CD4-positive, alpha-beta memory T cell (primary cell): ENCODE measurements at places on chromosomes 4 and X. TPM values are rescaled to one million over a fixed set of nuclear protein-coding genes. Genes with fewer than 3 reads are reported as not detected.
A peak's percentile ranks its signal among the peaks of the same experiment; 100 is the strongest.

OPRPN gene
- total RNA-seq: not detected

DNA sequence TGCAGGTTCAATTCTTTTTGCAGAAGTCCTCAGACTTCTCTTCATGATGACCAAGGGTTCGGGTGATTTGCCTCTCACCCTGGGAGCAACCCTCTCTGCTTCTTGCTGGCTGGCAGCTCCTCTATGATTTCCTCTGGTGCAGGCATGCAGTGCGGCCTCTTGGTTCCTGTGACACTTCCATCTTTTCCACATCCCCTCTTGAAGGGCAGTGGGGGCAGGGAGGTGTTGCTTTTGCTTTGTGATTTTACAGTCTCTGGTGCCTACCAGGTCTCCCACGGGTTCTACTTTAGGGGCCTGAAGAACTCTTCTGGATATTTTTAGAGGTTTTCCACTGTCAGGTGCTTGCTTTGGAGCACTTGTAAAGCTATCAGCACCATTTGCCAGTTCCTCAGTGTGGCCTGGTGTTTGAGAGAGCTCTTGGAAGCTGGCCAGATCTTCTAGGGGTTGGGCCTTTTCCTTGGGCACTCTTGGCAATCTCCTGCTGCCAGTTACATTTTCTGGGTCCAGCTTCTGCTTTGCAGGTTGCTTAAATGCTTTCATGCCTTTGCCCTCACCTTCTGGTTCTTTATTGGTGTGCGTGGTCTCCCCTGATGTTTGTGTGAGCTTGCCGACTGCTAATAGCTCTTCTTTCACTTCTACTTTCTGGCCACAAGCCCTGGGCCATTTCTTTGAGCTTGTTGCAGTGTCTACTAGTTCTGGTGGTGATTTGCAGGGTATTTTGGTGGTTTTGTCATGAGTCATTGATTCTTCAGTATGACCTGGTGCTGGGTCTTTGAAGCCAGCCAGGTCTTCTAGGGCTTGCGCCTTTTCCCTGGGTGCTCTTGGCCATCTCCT, 11.5 kb upstream of the CHST7 start:
- peaks cover 6% of the 10 kb centered on the region for H3K4me1 ChIP-seq
- H3K4me3 ChIP-seq: no peak overlapping the region
- H3K27me3 ChIP-seq: no peaks in the 10 kb centered on the region
- no peak overlapping the region for H3K27ac ChIP-seq
- H3K36me3 ChIP-seq: no peaks in the 10 kb centered on the region

TMSB15C gene
- total RNA-seq: 3.6 TPM

DNA sequence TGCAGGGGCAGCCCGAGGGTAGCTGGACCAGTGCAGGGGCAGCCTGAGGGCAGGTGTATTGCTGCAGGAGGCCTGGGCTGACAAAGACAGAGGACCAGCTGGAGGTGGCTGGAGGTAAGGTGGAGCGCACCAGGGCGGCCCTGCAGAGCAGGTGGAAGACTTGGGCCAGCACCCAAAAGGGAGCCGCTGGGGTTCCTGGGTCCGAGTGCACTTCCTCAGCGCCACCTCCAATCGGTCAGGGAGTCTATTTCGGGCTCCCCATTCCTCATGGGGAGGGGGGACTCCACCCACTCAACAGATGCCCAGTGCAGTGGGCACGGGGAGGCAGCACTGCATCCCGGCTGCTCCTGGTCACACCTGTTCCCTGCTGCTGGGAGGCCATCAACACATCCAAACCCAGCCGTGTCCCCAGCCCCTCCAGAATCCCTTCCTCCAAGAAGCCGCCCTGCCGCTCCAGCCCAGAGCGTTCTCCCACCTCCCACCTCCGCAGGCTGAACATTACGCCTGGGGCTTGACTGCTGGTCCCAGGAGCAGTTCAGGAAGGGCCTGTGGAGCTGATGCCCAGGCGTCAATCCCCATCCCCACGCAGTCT, 1.5 kb downstream of the LRPAP1 start:
- H3K4me3 ChIP-seq: peak overlapping the region; percentile 91
- no peak for DNase-seq
- H3K4me1 ChIP-seq: peaks cover 34% of the 10 kb centered on the region
- no peaks in the 10 kb centered on the region for H3K27me3 ChIP-seq

CSAG3 gene
- not detected for total RNA-seq

DNA sequence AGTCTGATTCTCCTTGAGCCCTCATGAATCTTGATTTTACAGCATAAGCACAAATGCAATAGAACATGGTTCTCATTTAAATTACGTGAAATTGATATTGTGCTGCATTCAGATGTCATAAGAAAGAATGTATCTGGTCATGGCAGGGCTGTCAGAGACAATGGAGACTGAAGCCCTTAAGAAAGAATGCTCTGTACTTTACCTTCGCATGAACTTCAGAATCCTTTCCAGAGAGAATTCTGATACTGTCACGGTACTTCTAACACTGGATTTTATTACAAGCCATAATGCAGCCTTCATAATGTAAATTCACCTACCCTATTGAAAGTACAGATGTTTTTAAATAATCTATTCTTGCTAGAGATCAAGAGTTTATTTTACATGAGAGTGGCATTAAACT, 677.9 kb upstream of the ADGRL3 start:
- H3K36me3 ChIP-seq: no peaks in the 10 kb centered on the region
- no peak for DNase-seq
- no peak overlapping the region for H3K4me3 ChIP-seq
- no peaks in the 10 kb centered on the region for H3K4me1 ChIP-seq
- H3K27me3 ChIP-seq: no peaks in the 10 kb centered on the region

DNA sequence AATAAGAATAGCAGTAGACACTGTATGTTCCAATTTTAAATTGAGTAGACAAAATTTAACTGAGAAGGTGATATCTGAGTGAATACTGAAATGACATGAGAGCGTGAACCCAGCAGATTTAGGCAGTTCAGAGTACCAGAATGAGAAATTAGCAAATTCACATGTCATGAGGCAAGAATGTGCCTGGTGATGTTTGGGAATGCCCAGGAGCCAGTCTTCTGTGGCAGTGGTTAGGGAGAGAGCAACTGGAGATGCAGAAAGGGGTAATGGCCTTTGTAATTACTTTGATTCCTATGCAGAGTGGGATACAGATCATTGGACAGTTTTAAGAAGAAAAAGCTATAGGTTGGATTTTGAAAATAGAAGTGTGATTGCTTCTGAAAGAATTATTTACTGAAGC, 621.9 kb downstream of the TECRL start:
- no peaks in the 10 kb centered on the region for H3K4me1 ChIP-seq
- H3K36me3 ChIP-seq: no peaks in the 10 kb centered on the region
- H3K27me3 ChIP-seq: no peaks in the 10 kb centered on the region
- H3K27ac ChIP-seq: no peak overlapping the region

DNA sequence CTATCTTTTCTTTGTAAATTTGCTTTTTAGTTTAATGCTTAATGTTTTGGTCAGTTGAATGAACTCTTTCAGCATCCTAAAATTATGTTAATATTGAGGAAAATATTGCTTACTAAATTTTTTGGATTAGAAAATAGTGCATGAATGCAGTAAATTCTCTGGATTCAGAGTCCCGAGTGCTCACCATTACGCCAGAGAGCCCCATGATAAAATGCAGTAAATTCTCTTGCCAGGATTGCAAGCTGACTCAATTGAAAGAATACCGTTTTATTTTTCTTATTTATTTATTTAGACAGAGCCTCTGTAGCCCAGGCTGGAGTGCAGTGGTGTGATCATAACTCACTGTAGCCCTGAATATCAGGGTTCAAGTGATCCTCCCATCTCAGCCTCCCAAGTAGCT, 60.9 kb upstream of the ENPEP start:
- no peak overlapping the region for H3K4me3 ChIP-seq
- no peaks in the 10 kb centered on the region for H3K27me3 ChIP-seq
- no peaks in the 10 kb centered on the region for H3K4me1 ChIP-seq
- H3K36me3 ChIP-seq: no peaks in the 10 kb centered on the region

GRCh38 chrX:5857232-5857631, 371.4 kb downstream of the NLGN4X start:
- no peaks in the 10 kb centered on the region for H3K27me3 ChIP-seq
- no peak for DNase-seq
- no peak overlapping the region for H3K4me3 ChIP-seq
- H3K4me1 ChIP-seq: no peaks in the 10 kb centered on the region
- no peak overlapping the region for H3K27ac ChIP-seq

MAGED1 gene
- total RNA-seq: 34.6 TPM

DNA sequence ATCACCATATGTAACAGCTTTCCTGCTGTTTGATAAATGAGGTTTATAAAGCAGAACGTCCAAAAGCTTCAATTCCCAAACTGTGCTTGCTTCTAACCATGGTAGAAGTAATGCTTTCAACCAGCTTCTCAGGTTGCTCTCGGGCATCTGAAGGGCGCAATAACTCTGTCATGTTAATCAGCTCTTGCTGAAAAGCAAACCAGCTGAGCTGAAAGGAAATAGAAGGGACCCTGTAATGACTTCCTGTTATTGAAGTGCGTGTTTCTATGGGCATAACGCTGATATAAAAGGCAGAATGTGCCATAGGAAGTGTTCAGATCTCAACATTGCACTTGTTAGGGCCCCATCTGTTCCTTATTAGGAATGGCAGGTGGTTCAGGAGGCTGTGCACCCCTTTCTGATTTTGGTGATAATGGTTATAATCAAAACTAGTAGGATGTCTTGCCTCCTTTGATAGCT, 21.2 kb downstream of the HERC3 start:
- H3K36me3 ChIP-seq: peaks cover 4% of the 10 kb centered on the region
- H3K4me3 ChIP-seq: peak overlapping the region; percentile 43
- H3K27ac ChIP-seq: peak overlapping the region; percentile 62

- no peaks in the 10 kb centered on the region for H3K27me3 ChIP-seq
- no peak overlapping the region for H3K4me3 ChIP-seq
- no peak overlapping the region for H3K27ac ChIP-seq
- no peak for DNase-seq
- H3K36me3 ChIP-seq: no peaks in the 10 kb centered on the region
- no peaks in the 10 kb centered on the region for H3K4me1 ChIP-seq
Measured at GRCh38 chr4:153713866-153714646, 30.0 kb downstream of the TLR2 start.

DNA sequence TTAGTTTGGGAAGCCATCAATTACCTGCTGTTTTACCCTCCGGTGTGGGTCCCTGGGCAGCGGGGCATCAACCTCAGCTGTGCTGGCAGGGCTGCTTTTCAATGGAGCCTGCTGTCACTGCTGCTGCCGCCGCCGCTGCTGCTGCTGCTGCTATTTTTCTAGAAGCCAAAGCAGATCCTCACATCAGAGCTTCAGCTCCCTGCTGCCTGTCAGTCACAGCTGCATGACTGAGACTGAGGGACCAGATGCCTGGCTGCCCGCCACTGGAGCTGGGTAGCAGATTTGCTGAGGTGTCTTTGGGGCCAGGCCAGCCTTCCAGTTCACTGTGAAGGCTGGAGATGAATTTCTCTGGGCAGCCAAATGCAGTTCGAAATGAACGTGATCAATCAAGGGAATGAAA, 200.3 kb upstream of the NHS start:
- H3K27me3 ChIP-seq: no peaks in the 10 kb centered on the region
- DNase-seq: no peak
- no peak overlapping the region for H3K4me3 ChIP-seq
- no peak overlapping the region for H3K27ac ChIP-seq
- H3K4me1 ChIP-seq: no peaks in the 10 kb centered on the region

DNA sequence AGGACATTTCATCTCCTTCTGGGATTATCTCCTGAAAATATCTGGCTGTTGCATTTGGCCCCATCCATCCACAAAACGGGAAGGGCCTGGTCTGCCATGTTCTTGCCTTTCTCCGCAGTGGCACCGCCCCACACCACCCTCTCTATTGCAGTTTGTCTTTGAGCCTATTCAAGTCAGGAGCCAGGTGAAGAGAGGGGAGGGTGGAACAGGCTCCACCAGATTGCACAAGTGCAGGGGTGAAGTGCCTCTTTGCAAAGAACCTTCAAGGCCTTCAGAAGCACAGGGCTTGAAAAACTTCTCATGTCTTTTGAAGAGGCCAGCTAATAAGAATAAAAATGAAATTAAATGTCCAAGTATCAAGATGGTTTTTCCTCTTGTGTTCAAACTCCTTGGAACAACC, 28.7 kb downstream of the RS1 start:
- no peaks in the 10 kb centered on the region for H3K27me3 ChIP-seq
- no peak overlapping the region for H3K27ac ChIP-seq
- no peak overlapping the region for H3K4me3 ChIP-seq
- no peak for DNase-seq

SCLT1 gene
- 20.8 TPM for total RNA-seq

- H3K36me3 ChIP-seq: no peaks in the 10 kb centered on the region
- no peaks in the 10 kb centered on the region for H3K27me3 ChIP-seq
- no peak overlapping the region for H3K4me3 ChIP-seq
- no peak for DNase-seq
- H3K4me1 ChIP-seq: no peaks in the 10 kb centered on the region
- no peak overlapping the region for H3K27ac ChIP-seq
Measured at GRCh38 chr4:186946682-186947294, 223.1 kb upstream of the FAT1 start.

CYTL1 gene
- total RNA-seq: not detected

LRAT gene
- not detected for total RNA-seq

TIGD4 gene
- total RNA-seq: 0.17 TPM

DNA sequence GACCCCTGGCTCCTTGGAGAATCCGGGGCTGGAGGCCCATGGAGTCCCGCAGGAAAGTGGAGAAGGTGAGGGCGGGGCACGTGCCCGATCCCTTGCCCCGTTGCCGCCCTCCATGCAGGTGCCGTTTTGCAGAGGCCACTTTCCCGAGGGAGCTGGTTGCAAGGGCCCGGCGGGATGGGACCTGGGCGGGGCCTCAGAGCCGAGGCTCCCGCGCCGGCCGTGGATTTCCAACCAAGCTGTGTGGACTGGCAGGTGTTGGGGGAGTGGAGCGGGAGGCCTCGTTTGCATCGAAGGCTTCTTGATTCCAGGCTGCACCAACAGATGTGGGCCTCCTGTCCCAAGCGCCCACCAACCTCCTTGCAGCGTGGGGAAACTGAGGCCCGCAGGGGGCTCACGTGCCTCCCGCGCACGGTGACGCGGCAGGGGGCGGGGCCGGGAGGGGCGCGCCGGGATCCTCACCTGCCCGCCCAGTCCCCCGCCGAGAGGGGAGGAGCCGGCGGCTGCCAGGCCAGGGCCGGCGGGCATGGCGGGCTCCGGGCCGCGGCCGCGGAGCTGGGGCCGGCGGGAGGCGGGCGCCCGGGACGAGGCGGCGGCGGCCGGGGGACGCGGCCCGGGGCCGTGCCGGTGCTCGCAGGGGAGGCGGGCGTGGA, 24.9 kb downstream of the SH3BP2 start:
- H3K27me3 ChIP-seq: no peaks in the 10 kb centered on the region
- no peak overlapping the region for H3K27ac ChIP-seq
- H3K4me1 ChIP-seq: peaks cover 57% of the 10 kb centered on the region
- H3K4me3 ChIP-seq: peak overlapping the region; percentile 13
- DNase-seq: no peak
- peaks cover 6% of the 10 kb centered on the region for H3K36me3 ChIP-seq

EDNRA gene
- total RNA-seq: not detected

- H3K27ac ChIP-seq: no peak overlapping the region
- no peak for DNase-seq
- H3K27me3 ChIP-seq: no peaks in the 10 kb centered on the region
- no peaks in the 10 kb centered on the region for H3K36me3 ChIP-seq
Measured at GRCh38 chr4:23720556-23720955, 169.3 kb downstream of the PPARGC1A start.
